ENCODE measurements at places on chromosomes 11 and 22.

DNA sequence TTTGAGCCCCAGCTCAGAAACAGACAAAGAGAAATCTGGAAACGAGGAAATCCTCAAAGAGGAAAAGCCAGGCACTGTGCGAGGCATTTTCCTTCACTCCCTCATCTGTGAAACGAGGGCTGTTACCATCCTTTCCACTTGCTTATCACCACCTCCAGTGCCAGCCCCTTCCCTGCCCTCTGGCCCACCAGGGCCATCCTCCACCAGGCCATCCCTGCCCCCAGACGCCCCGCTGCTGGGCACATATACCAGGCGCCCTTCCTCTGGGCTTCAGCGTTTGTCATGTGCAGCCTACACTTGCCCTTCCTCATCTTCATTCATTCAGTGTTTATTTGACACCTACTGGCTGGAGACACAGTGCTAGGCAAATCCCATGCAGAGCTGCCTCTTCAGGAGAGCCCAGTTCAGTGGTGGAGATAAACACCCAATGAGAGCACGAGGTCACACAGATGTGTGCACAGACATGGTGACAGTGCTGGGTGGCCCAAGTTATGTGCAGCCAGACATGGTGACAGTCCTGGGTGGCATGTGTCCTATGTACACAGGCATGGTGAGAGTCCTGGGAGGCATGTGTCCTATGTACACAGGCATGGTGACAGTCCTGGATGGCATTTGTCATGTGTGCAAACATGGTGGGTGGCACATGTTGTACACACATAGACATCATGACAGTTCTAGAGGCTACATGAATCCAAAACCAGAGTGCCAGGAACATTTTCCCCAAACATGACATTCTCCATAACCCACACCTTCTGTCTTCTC, 9.7 kb downstream of the SPTBN2 start:
- DNase-seq, result no peak

DNA sequence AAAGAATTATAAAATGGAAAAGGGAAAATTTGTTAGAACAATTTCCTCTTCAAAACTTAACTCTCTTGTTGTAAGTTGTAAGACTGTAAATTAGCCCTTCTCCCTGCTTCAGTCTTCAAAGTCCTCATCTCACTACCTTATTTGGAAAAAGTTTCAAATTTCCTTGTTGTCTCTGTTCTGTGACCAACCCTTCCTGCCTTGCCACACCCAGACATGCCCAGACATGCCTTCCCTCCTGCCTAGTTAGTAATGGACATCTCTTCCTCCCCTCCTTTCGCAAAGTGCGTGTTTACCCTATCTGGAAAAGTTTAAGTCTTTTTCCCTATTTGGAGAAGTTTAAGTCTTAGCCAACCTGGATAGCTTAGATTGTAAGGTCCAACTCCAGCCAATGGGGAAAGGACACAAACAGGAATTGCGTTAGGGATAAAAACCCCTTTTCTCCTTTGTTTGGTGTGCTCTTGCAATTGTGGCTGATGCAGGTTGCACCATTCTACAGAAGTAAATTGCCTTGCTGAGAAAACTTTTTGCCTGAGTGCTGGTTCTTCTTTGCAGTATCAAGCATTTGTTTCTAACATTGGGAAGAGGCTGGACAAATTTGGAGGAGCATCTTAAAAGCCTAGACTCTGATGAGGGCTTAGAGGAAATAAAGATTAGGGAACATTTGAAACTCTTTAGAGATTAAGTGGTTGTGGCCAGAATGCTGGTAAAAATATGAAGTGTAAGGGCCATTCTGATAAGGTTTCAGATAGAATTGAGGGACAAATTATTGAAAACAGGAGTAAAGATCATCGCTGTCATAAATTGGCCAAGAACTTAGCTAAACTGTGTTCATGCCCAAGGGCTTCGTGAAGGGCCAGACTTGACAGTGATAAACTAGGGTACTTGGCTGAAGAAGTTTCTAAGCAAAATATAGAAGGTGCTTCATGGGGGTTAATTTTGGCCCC, 15.4 kb downstream of the OR52K2 start:
- no peak for DNase-seq

DNA sequence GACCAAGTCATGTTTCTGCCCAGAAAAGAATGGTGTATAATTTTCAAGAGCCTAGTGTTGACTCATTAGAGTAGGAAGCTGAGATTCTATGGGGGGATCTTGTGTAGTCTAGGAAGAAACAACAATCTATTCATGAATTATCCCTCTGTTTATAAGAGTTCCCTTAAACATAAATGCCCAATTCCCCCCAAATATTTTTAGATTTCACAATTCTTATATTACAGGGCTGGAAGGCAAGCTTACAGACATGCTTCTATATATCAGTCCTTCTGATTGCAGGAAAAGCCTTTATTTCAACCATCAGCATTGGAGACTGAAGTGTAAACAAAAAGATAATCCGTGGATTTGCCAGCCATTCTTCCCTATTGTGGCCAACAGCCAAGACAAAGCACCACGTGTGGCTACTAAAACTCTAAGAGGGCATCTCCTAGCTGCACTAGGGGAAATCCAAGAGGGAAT, 71.4 kb downstream of the NAT10 start:
- no peak for DNase-seq

GRCh38 chr22:24875862-24876506, 70.0 kb downstream of the SGSM1 start:
- DNase-seq, result no peak

GRCh38 chr11:101442171-101442570, 141.6 kb downstream of the TRPC6 start:
- DNase-seq, result no peak

DNA sequence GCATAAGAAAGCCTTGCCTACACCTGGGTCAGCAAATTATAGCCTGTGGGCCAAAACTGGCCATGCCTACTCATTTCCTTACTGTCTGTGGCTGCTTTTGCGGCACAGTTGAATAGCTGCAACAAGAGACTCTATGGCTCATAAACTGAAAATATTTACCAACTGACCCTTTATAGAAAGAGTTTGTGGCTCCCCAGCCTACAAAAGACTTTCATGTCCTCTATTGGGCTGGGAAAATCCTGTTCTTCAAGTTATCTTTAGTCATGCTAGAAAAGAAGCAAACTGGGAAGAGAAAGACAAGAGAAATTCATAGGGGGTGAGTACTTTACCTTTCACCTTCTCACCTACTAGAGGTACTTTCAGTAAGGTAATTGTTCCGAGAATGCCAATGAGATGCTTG, 175.1 kb downstream of the SWAP70 start:
- no peak for DNase-seq

DNA sequence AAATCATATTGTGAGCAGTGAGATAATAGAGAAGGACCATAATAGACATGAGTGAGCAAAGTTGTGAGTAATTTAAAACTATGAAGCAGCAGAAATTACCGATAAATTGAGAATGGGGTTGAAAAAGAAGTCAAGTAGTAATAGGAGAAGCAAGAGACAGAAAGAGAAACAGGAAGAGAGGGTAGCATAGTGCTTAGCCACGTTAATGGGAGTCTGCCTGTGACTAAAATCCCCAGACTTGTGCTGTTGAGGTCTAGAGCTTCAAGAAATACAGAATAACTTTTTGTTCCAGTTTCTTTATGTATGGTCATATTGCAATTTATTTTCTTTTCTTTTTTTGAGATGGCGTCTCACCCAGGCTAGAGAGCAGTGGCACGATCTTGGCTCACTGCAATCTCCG, 368.7 kb downstream of the METTL15 start:
- DNase-seq, result no peak

DNA sequence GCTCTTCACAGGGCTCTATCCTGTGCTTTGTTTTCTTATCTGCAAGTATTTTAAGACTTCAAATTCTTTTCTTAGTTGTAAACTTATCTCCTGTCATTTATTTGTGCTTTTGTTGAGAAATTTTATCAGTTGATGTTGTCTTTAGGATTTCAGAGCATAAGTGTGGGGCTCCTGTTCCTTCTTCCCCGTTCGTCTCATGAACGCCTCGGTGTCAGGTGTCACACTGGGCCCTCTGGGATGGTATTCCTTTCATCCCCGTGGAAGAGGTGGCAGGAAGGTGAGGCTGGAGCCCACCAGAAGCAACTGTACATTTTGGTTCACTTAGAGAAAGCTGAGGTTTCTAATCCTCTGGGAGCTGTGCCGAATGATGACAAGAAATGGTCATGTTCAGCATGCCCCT, 17.9 kb downstream of the NADSYN1 start:
- DNase-seq, result no peak

- no peak for DNase-seq
Observed at GRCh38 chr22:31602259-31602952, 59.6 kb downstream of the PISD start.

- no peak for DNase-seq
Observed at GRCh38 chr22:32444068-32444467, 20.2 kb downstream of the BPIFC start.

DNA sequence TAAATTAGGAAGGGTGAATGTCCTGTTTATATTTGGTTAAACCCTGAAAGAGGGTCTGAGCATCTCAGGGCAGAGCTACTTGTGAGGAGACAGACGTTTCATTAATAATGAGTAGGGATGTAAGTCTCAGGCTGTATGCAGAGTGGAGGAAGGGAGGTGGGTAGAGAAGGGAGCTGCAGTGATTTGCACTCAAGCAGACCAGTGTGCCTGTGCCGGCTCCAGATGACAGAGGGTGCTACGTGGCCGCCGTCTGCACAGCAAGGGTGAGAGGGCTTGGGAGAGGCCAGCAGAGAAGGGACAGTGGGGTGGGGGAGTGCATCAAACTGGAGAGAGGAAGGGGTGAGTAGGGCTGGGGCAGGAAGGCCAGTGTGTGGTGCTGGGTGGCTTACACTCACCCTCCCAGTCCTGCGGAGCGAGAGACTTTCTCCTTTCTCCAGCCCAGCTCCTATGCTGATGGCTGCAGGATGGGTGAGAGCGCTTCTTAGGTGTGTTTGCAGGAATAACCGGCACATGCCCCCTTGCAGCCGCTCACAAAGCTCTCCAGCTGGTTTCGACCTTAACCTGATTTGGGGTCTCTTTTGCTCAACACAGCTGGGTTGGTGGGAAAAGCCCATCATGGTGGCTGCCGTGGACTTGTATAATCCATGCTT, 130.6 kb downstream of the ST3GAL4 start:
- no peak for DNase-seq

DNA sequence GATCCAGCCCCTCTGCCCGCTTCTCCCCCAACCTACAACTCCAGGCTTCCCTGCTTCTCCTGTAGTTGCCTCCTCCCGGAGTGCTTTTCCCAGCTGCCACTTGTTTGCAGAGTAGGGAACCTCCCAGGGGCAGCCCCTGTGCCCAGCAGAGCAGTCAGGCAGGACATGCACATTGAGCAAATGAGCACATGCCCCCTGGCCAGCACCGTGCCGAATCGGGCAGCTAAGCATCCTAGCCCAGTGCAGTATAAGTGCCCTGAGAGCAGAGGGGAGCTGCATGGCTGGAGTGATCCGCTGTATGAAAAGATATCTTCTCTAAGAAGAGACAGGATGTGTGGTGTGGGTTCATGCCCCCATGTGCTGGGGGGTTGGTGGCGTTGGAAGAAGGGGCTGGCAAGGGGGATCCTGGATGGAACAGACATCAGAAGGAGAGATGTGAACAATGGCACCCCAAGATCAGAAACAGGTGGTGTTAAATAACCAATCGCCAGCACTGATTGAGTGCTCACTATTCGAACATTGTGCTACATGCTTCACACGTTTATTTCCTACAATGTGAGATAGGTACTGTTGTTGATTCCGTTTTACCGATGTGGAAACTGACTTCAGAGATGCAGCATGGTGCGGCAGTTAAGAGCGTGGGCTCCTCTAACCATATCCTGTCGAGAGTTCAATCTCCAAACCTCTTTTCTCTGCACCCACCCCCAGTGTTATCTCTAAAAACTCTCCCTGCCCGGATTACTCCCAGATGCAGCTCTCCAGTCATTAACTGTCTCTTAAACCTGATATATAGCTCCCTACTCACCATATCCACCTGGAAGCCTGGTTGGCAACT, 1.2 kb downstream of the AIP start:
- DNase-seq, result no peak

GRCh38 chr22:41982865-41983264, 13.6 kb downstream of the SEPTIN3 start:
- DNase-seq, result no peak

DNA sequence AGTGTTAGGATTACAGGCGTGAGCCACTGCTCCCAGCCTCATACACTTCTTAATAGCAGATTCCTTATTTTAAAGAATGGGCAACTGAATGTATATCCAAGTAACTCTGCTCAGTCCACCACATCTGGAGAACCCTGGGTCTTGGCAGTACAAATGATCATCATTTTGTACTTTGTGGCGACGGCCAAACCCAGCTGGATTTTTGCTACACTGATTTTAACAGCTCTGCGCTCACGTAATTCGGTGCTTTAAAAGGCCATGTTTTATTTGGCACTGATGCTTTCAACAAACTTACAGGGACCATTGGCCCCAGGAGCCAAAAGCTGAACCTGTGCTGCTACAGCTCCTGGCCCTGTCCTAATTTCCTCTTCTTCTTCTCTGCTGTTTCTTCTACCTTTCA, 60.8 kb upstream of the PDE3B start:
- no peak for DNase-seq

DNA sequence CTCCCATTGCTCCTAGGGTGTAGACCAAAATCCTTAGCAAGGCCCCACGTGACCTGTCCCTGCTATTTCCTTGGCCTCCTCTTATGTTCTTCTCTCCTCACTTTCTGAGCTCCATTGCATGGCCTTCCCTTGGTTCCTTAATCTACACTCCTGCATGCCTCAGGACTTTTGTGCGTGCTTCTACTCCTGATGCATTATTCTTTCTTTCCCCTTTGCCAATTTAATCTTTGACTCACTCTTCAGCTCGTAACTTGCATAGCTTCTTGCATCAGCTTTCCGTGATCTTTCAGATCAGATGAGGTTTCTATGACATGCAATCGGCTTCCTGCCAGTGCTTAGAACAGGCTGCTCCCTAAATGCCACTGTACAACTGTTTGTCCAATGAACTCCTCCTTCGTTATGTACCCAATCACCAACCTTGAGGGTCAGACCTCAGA, 261.6 kb upstream of the CADM1 start:
- DNase-seq, result no peak
